ENCODE measurements at places on chromosomes 6 and 20.

DNA sequence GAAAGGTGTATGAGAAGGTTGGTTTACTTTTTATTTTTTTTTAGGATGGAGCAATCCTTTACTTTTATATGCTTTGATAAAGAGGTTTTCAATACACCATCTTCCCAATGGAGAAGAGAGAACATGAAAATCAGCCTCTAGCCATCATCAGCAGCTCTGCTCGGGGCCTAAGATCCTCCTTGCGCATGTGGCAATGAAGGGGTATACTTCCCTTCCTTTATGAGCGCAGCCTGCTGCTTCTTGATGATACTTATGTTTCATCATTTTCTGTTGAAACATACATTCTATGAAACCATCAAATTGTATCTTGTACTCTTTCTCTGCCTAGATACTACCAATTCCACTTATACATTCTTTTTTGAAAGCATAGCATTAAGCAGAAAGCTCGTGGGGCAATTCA, 74.5 kb downstream of the MAP7 start:
- H3K27ac ChIP-seq, result no peak overlapping the region
- H3K36me3 ChIP-seq, result no peaks in the 10 kb centered on the region
- no peaks in the 10 kb centered on the region for H3K27me3 ChIP-seq
- no peak overlapping the region for H3K4me3 ChIP-seq
- DNase-seq, result no peak
- no peaks in the 10 kb centered on the region for H3K4me1 ChIP-seq

GRCh38 chr20:58895448-58896180, 43.1 kb downstream of the GNAS start:
- no peak for DNase-seq
- peaks cover 31% of the 10 kb centered on the region for H3K4me1 ChIP-seq
- H3K27ac ChIP-seq, result no peak overlapping the region
- H3K4me3 ChIP-seq, result no peak overlapping the region
- H3K27me3 ChIP-seq, result no peaks in the 10 kb centered on the region

DNA sequence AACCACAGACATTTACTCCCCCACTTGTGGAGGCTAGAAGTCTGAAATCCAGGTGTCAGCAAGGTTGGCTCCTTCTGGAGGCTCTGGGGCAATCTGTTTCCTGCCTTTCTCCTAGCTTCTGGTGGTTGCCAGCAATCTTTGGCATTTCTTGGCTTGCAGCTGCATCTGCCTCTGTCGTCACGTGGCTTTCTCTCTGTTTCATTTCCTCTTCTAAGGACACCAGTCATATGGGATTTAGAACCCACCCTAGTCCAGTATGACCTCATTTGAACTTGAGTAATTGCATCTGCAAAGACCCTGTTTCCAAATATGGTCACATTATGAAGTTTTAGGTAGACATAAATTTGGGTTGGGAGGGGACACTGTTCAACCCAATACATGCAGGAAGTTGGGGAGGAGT, 56.2 kb upstream of the EPB41L1 start:
- H3K4me3 ChIP-seq, result no peak overlapping the region
- no peak for DNase-seq
- no peak overlapping the region for H3K27ac ChIP-seq
- no peaks in the 10 kb centered on the region for H3K36me3 ChIP-seq
- H3K4me1 ChIP-seq, result peaks cover 23% of the 10 kb centered on the region
- H3K27me3 ChIP-seq, result no peaks in the 10 kb centered on the region

- no peak overlapping the region for H3K4me3 ChIP-seq
- no peaks in the 10 kb centered on the region for H3K36me3 ChIP-seq
- H3K27ac ChIP-seq, result no peak overlapping the region
- no peak for DNase-seq
Observed at GRCh38 chr6:5682530-5682929, 324.2 kb downstream of the NRN1 start.

DNA sequence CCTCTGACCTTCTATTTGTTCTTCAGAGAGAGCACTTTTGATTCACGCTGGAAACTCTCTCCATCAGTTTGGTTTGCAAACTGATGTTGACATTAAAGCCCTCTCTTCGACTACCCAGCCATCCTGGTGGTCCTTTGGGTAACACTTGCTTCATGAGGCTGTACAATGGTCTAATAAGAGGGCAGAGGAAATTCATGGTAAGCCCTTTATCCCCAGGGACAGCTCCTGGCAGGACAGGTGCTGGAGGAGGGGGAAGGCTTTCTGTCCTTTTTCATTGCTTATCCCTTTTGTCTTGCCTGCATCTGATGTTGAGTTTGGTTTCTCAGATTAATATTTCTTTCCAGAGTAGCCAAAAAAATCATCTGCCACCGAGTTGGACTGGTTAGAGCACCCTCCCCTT, 52.1 kb upstream of the CD93 start:
- no peaks in the 10 kb centered on the region for H3K36me3 ChIP-seq
- H3K27me3 ChIP-seq, result no peaks in the 10 kb centered on the region
- H3K4me1 ChIP-seq, result no peaks in the 10 kb centered on the region

DNA sequence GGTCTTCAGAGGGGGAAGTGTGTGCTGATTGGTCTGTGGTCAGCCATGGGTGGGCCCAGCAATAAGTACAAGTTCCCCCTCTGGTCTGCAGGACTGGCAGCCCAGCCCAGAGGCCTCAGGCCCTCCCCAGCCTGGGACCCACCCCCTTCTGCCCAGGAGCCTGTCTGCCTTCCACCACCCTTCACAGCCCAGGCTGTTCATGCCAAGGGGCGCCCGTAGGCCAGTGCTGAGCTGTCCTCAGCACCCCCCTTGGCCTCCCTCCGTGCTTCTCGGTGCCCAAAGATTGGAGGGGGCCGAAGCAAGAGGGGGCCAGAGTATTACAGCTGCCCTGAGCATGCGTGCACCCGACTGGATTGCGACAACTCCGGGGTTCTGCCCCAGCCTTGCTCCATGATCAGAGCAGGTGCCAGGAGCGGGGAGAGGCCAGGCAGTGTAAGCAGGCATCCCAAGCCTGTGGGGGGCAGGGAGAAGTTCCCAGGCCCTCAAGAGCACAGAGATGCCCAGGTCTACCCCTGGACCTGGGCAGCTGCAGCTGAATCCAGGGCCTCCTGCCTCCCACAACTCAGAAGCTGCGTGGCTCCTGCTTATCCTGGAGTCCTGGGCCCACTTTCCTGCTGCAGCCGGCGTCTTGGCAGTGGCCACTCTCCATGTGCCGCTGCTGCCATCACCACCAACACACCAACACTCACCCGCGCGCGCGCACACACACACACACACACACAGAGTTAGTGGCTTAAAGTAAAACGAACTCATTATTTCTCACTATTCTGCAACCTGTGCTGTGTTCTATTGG, 33.3 kb downstream of the CST9L start:
- no peak overlapping the region for H3K4me3 ChIP-seq
- H3K27ac ChIP-seq, result no peak overlapping the region
- no peaks in the 10 kb centered on the region for H3K36me3 ChIP-seq
- peaks cover 15% of the 10 kb centered on the region for H3K4me1 ChIP-seq
- H3K27me3 ChIP-seq, result peaks cover 42% of the 10 kb centered on the region

DNA sequence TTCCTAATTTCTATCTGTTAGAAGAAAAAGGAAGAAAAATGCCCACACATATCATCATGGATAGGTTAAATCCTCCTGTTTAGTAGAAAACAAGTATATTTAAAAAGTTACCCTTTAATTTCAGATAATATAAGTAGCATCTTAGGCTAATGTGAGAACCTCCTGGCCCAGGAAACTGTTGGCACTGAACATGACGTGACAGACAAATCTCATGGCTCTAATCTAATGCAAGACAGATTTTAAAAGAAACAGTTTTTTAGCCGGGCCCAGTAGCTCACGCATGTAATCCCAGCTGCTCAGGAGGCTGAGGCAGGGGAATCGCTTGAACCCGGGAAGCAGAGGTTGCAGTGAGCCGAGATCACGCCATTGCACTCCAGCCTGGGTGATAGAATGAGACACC, 22.9 kb downstream of the CYP39A1 start:
- no peaks in the 10 kb centered on the region for H3K36me3 ChIP-seq
- no peaks in the 10 kb centered on the region for H3K4me1 ChIP-seq
- no peak overlapping the region for H3K27ac ChIP-seq
- no peak overlapping the region for H3K4me3 ChIP-seq

- no peaks in the 10 kb centered on the region for H3K36me3 ChIP-seq
- H3K27me3 ChIP-seq, result no peaks in the 10 kb centered on the region
- no peak overlapping the region for H3K4me3 ChIP-seq
Observed at GRCh38 chr6:211871-212497, 80.3 kb upstream of the DUSP22 start.

DNA sequence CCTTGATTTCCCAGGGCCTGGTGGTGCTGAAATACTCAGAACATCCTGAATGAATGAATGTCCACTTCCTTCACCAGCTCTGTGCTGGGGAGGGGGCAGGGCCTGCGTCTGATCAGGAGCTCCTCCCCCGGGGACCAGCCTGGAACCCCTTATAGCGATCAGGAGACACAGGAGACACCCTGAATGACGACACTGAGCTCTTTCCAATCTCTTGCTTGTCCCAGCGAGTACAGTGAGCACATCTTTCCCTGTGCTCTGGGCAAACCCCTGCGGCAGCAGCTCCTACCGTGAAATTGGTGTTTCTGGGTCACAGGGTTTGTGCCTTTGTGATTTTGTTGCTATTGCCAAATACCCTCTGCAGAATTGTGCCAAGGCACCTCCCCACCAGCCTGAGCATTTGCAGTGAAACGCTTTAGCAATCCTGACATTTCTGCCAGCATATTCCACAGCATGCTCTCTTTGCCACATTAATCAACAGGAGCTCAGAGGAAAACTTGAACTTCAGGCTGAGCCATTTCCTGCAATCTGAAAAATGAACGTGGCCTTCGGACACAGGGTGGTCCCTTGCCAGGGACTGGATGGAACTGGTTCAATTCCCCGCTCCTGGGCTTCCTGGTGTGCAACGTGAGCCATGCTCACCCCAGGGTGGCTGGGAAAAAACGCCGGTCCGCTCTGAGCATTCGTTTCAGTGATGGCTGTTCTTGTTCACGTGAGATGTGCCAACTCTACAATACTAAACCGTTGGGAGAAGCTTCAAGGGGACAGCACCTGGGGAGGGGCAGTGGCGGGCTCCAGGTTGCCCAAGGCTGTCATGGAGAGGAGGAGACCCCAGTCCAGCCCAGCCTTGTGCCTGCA, 23.1 kb upstream of the MRGBP start:
- H3K27me3 ChIP-seq, result no peaks in the 10 kb centered on the region
- H3K27ac ChIP-seq, result no peak overlapping the region
- peaks cover 12% of the 10 kb centered on the region for H3K4me1 ChIP-seq
- no peak for DNase-seq

GRCh38 chr6:111129013-111129412, 41.7 kb downstream of the SLC16A10 start:
- no peak overlapping the region for H3K4me3 ChIP-seq
- no peak overlapping the region for H3K27ac ChIP-seq
- peaks cover 2% of the 10 kb centered on the region for H3K4me1 ChIP-seq
- DNase-seq, result no peak
- H3K27me3 ChIP-seq, result peaks cover 3% of the 10 kb centered on the region

GRCh38 chr6:137736048-137736818, 130.8 kb upstream of the TNFAIP3 start:
- H3K27ac ChIP-seq, result no peak overlapping the region
- no peaks in the 10 kb centered on the region for H3K27me3 ChIP-seq
- no peaks in the 10 kb centered on the region for H3K4me1 ChIP-seq
- no peak for DNase-seq
- H3K4me3 ChIP-seq, result no peak overlapping the region

All from neuronal stem cell (in vitro differentiated cells).